Neural crest cell (in vitro differentiated cells): ENCODE measurements at places on chromosomes 2 and 18.

DNA sequence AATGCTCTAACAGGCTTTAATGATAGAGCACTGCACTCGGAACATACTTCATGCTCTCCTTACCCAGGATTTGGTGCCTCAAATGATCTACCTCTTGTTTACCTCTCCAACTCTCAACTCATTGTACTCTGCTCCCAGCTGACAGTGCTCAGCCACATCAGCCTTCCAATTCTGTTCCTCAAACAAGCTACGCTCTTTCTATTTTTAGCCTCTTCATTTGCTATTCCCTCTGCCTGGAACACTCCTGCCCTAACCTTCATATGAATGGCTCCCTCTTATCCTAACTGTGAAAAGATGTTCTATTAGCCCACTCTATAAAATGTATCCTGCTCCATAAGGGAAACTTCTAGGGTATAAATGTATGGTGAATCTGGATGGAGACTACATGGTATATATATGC is 42.5 kb downstream of the PIGN start:
- DNase-seq, result no peak

GRCh38 chr2:226725126-226725860 is 74.3 kb downstream of the IRS1 start:
- no peak for DNase-seq

- no peak for DNase-seq
Observed at GRCh38 chr2:217452928-217453327, 549.9 kb downstream of the TNS1 start.

DNA sequence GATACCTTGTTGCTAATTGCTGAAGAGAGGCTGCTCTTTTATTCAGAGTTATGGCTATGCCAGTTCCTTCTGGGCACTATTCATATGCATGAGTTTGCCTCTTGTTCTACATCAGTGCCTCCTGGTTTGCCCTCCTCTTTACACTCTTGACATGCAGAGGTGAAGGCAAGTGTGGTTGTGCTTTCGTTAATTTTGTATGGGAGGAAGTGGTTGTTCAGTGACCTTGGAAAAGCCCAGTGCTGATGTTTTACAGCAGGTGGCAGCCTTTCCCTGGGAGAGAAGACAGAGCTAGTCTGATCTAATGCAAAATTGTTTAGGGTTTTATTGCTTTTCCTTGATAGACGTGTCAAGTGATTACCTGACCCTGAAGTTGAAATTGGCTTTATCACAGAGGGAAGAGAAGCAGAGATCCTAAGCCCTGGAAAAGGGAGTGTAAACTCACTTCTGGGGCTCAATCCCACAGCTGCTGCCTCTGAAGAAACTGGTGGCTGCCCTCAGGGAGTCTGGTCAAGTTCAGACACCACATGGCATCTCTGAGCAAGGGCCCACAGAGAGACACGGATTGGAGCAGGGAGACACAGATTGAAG is 30.5 kb upstream of the VPS54 start:
- peak; percentile 47 for DNase-seq

GRCh38 chr2:238653431-238654109 is 194.3 kb upstream of the TWIST2 start:
- no peak for DNase-seq

DNA sequence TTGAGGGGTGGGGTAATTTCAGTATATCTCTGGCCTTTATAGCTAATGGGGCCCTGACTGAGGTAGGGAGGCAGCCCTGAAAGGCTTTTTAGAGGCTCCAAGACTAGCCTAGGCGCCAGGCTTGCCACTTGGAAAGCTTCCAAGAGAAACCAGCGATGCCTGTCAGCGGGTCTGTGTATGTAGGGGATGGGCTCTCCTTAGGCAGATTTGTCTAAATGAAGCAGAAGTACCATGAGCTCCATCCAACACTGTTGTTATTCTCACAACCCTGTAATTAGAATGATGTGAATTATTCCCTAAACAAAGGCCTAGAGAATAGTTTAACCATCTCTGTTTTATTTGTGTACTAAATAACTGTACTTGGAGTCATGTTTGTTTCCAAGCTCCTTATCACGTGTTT is 138.1 kb downstream of the B3GNT2 start:
- DNase-seq, result no peak

GRCh38 chr18:1124495-1124894 is 219.8 kb downstream of the ADCYAP1 start:
- no peak for DNase-seq

DNA sequence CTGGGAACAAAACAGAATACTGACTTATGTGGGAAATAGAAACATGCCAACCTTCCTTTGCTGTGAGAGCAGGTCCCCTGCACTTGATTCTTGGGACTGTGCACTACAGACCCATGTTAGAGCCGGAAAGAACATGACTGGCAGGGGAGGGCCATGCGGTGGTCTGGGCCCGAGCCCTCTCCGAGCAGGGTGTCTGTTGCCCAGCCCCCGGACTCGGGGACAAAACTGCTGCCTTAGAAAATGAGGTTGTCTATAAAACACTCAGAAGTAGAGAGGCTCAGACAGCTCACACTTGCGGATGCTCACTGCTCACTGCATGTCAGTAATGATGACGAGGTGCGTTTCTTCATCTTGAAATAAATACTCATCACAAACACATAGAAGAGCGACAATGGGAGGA is 270.7 kb upstream of the HDAC4 start:
- no peak for DNase-seq

GRCh38 chr2:64936809-64937208 is 52.4 kb upstream of the SLC1A4 start:
- no peak for DNase-seq

DNA sequence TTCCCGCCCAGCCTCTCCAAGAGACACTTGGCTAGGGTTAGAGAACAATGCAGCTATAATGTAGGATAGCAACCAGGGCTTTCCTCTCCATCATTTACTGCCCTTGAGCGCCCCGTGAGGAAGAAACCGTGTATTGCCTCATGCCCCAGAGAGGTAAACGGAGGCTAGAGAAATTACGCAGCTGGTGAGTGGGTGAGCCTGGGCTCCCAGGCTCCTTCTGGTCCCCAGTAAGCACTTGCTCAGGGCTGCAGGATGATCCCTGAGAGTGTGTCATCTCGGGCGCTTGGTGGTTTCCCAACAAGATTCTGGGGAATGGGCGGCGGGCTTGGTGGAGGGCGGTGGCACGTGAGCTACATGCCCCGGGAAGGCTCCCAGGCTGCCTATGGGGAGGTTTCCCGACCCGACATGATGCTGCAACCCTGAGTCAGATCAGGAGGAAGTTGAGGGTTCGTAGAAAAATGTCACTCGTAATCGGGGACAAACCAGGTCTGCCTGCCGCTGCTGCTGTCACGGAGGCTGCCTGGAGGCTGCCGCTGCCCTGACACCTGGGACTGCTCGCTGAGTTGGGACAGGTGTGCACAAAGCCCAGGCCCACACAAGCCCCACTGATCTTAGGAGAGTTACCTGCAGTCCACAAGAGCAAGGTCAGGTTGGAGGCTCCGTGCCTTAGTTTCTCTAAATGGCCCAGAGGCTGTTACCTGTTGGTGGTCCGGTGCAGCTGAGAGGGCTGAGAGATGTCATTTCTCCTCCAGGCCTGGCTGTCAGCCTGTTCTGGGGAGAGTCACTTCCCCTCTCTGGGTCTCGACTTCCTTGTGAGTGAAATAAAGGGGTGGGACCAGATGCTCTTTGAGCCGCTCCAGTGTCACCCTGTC is at the start of gene GPR55:
TSS of gene GPR55 (minus strand) at position 773 of the 872 bp plus-strand sequence. CDS start 14,280 bp downstream, outside the sequence.
- DNase-seq, result no peak

GRCh38 chr18:36331521-36331971 is 34.0 kb downstream of the FHOD3 start:
- no peak for DNase-seq

DNA sequence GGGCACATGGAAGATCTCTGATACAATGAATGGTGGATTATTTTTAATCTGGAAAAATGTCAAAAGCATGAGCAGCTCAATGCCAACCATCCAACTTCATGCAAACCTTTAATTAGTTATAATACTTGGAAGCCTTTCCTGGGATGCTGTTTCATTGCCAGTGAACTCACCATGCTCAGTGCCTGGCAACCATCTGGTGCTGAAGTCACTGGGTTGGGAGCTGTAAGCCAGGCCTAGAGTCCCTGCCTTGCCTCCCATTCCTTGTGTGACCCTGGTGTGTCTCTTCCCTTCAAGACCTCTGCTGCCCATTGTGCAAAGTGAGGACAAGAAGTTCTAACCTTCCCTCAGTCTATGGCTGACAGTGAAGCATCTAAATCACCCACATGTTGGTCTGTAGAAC is 458.7 kb downstream of the RNF144A start:
- DNase-seq, result no peak

DNA sequence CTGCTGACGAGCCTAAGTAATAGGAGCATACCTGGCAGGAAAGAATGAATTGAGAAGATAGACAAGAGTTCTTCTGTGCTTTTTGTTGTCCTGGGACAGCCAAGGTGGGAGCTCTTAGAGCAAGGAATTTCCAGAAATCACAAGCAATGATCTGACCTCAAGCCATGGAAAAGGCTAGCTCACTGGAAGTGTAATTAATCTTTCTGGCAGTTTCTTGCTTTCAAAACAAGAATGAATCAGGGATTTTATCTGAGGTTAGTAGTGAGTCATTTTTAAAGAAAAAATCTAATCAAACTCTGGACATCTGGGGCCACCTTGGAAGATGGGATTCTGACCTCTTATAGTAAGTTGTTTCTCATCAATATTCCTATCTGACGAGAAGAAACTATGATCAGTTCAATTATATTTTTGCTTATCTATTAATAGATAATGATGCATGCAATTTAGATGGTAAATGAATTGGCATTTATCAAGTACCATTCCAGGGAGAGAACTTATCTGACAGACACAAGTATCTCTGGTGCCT is 98.0 kb downstream of the ADCYAP1 start:
- DNase-seq, result no peak

DNA sequence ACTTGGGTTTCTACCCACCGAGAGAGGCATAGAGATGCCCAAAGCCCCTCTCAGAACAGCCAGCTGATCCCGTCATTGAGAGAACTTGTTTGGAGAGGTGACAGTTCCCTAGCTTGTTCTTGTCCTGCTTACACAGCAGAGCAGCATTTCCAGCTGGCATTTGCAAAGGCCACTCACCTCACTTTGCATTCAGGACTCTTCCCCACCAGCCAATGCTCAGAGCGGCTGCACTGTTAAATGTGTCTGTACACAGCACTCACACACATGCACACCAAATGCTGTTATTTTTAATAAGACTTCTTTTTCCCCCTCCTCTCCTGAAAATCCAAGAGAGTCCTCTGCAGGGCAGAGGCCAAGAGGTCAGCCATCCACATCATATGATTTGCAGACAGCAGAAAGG is 104.6 kb upstream of the SLC14A2 start:
- DNase-seq, result no peak

DNA sequence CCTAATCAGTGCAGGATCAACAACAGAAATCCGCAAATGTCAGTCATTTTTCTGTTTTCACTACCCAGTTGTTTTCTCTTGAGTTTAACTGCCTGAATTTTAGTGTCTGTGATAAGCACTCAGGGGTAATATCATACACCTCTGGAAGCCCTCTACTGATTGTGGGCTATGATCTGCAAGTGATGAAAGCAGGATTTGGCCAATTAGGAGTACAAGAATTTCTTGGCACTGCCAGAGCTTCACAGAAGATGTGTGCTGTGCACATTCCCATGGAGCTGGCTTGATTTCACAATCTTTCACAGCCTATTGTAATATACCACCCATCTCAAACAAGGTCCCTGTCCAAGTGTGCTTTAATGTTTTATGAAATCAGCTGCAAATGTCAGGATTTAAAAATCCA is 27.3 kb upstream of the TDRD15 start:
- no peak for DNase-seq

GRCh38 chr2:12502759-12503158 is 214.0 kb upstream of the TRIB2 start:
- no peak for DNase-seq

DNA sequence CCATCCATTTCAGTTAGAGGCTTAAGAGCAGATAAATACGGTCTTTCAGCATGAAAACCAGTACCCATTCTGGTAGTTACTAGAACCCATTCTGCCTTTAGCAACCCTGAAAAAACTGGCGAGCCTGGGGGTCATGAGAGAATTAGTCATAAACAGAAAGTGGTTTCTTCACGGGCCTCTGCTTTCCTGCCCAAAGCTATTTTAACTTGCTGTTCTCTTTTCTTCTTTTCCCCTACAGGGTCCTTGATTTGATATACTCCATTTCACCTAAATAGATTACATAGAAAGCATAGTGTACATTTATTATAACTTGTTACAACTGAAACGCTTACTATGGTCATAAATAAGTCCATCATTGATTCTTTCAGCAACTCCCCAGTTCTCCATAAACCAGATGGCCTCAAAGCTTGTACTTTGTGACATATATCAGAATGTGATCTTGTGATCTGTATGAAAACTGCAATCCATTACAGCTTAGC is 48.3 kb downstream of the WDFY1 start:
- DNase-seq, result no peak

DNA sequence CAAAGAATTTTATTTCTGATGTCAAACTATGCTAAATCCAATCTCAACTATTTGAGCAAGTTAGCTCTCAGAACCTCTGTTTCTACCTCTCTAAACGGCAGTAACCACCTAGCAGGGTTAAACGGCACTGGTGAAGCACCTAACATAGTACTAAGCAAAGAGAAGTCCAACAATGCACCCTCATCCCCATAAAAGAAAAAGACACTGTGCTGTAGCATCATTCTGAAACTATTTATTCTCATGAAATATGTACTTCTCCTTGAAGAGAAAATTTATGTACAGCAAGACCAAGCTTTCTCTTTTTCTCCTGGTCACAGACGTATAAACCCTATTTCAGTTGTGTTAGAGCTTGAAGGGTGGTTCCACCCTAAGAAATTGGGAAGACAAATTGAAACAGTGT is 4.8 kb downstream of the MEX3C start:
- DNase-seq, result no peak

GRCh38 chr18:37307181-37307580 is 258.4 kb downstream of the CELF4 start:
- DNase-seq, result no peak

- no peak for DNase-seq
Observed at GRCh38 chr2:120864981-120865380, 129.3 kb downstream of the GLI2 start.

- DNase-seq, result no peak
Observed at GRCh38 chr2:19312949-19313348, 45.5 kb downstream of the OSR1 start.

- DNase-seq, result no peak
Observed at GRCh38 chr2:190413421-190413820, 5.3 kb downstream of the MFSD6 start.

DNA sequence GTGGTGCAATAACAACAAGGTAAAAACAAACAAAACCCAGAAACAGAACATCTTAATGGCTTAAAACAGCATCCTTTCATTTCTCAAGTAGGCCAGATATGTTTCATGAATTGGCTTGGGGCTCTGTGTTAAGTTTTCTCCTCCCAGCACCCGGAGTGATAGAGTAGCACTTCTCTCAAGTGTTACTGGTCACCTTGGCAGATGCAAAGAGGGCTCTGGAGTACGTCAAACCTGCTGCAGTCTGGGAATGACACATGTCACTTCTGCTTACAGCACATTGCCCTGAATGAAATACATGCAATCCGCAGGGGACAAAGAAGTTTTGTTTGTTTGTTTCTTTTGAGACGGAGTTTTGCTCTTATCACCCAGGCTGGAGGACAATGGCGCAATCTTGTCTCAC is 639.3 kb downstream of the CNTNAP5 start:
- no peak for DNase-seq
